Right atrium auricular region (tissue), 2 donors: ENCODE measurements at places on chromosomes 2 and 18. TPM values are rescaled to one million over a fixed set of nuclear protein-coding genes. Genes with fewer than 3 reads are reported as not detected.

Gene GAD1
- total RNA-seq = not detected

Gene TLX2
- not detected for total RNA-seq

Gene CPO
- total RNA-seq = not detected

Gene RAD51AP2
- total RNA-seq = 0.28 TPM

Gene MLPH
- total RNA-seq = 108 TPM

Gene CCDC148
- total RNA-seq = 0.20 TPM

Gene ABCB11
- 0.12 TPM for total RNA-seq

Gene CROCC2
- total RNA-seq = not detected

GRCh38 chr2:27494944-27495554, at the start of gene FNDC4:
Gene FNDC4 (minus strand): TSS chr2:27495200. CDS start chr2:27494679, 521 bp downstream.
- no peak for DNase-seq
- peak within 1 kb of the TSS; percentile 40 for H3K4me3 ChIP-seq
- no peak within 1 kb of the TSS for H3K27ac ChIP-seq
- H3K4me1 ChIP-seq = peaks cover 17% of the 10 kb centered on the region
- no peaks in the 10 kb centered on the region for H3K27me3 ChIP-seq

- H3K27ac ChIP-seq = no peak overlapping the region
- H3K36me3 ChIP-seq = peaks cover 5% of the 10 kb centered on the region
These were observed 84.0 kb downstream of the MSH2 start for GRCh38 chr2:47486841-47487497.

DNA sequence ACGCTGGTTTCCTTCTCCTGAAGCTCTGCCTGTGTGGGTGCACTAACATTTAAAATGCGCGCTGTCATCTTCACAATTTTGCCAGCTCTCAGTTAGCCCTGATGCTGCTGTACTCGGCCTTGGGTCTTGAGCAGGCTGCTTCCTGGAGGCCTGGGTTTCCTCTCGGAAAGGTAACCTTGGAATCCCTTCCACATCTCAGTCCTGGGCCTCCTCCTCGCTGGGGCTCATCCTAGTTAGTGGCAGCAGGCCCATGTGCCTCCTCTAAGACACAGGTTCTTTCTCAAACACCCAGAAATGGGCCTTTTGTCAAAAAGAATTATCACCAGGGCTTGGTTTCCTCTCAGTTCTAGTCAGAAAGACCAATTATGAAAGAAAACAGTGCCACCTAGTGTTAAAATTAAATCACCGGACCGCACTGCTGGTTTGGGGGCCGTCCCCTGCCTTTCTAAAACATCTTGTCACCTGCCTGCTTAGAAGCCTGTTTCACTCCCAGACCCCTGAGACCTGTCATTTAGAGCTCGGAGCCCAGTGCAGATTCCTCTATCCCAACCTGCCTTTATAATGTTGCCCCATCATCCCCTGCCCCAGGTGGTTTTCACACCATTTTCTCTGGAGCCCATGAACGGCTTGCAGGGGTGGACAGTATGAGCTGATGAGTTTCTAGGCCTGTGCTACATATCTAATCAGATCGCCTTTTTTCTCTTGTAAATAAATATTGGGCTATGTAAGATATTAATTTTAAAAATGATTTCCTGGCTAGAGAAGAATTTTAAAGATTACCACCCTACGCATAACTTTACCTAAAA, 42.4 kb downstream of the HK2 start:
- no peaks in the 10 kb centered on the region for H3K27me3 ChIP-seq
- no peak overlapping the region for H3K4me3 ChIP-seq
- no peaks in the 10 kb centered on the region for H3K36me3 ChIP-seq

GRCh38 chr18:41703744-41704530, 251.1 kb upstream of the PIK3C3 start:
- H3K36me3 ChIP-seq = no peaks in the 10 kb centered on the region
- H3K27me3 ChIP-seq = no peaks in the 10 kb centered on the region
- no peaks in the 10 kb centered on the region for H3K4me1 ChIP-seq
- H3K4me3 ChIP-seq = no peak overlapping the region
- DNase-seq = no peak

DNA sequence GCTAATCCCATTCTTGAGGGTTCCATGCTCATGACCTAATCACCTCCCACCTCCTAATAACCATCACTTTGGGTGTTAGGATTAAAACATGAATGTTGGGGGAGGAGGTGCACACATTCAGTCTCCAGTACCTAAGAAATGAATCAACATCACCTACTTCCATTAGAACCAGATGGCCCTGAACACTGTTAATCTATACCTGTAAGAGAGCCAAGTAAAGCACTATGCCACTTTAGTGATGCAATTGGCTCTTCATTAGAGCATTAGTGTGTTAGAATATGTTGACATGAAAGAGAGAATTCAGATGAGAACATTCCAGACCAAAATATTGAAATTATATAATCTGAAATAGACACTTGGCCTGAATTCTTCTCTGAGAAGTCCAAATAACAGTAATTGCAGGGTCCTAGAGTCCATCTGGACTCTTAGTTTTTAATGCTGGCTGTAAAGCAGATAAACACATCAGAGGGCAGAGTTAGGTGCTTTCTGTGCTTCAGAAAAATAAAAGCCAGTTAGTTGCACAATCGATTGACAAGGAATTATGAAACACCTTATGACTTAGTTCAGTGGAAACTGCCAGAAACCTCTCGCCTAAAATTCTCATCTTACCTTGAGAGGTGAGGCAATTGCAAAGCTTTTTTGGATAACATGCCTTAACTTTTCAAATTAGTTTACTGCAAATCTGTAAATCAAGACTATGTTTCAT, 923.7 kb downstream of the SLC4A3 start:
- no peak overlapping the region for H3K27ac ChIP-seq
- no peaks in the 10 kb centered on the region for H3K36me3 ChIP-seq
- no peak overlapping the region for H3K4me3 ChIP-seq
- no peaks in the 10 kb centered on the region for H3K27me3 ChIP-seq
- DNase-seq = no peak

- H3K27ac ChIP-seq = peak overlapping the region; percentile 52
- H3K4me3 ChIP-seq = peak overlapping the region; percentile 67
- H3K27me3 ChIP-seq = no peaks in the 10 kb centered on the region
- H3K36me3 ChIP-seq = no peaks in the 10 kb centered on the region
- no peaks in the 10 kb centered on the region for H3K4me1 ChIP-seq
These were observed 63.2 kb upstream of the MAPRE2 start for GRCh38 chr18:34977838-34978532.

DNA sequence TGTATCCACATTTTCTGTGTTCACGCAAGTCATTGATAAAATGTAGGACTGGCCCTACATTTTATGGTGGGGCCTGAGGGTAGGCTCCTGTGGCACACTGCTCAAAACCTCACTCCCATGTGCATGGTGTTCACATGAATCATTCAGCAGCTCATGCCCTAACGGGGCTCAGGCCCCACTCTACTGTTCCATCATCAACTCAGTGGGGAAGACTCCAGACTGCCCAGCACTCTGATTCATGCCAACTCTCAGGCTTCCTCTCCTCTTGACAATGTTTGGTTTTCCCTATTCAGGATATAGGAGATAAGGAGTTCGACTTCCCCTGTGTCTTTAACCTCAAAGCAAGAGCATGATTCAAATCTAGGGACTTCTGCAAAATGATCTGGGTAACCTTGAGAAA, 92.0 kb upstream of the BOD1L2 start:
- no peak overlapping the region for H3K4me3 ChIP-seq
- H3K27me3 ChIP-seq = no peaks in the 10 kb centered on the region
- H3K4me1 ChIP-seq = no peaks in the 10 kb centered on the region
- no peak for DNase-seq
- no peaks in the 10 kb centered on the region for H3K36me3 ChIP-seq

DNA sequence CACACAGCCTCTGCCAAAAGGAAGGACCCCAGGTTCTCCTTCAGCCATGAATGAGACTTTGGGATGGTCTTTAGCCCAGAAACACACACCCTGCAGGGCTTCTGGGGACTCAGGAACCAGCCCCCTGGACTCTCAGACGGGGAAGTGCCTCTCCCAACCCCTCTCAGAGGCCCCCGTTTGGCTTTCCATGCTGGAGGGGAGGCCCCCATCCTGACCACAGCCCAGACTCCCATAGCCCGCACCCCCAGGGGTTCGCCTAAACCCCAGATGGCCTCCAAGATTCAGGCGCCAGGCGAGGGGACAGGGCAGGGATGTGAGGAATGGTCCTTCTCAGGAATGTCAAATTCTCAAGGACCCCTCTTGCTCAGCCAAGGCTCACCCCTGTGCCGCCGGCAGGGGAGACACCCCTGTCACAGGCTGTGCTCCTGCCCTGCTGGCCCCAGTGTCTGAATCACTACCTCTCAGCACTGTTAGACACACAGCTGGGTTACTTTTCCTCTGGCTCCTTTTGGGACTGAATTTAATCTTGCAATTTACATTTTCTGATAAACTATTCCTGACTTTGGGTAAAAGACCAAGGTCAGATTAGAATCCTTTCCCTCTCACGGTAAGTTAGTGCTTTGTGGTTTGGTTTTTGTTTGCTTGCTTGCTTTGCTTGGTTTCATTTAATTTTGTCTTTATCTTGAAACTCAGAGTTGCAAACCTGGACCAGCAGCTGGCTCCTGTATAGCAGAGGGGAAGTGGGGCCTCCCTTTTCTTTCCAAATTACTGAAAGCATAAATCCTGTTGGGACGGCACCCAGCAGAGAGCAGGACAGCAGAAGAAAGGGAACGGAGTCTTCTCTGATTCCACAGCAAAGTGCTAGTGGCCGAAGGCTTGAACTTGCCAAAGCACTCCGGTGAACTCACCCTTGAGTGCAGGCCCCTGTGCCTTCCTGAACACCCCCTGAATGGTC, 198.9 kb upstream of the RAB6C start:
- H3K36me3 ChIP-seq = no peaks in the 10 kb centered on the region
- no peaks in the 10 kb centered on the region for H3K4me1 ChIP-seq
- H3K4me3 ChIP-seq = no peak overlapping the region

- H3K27ac ChIP-seq = no peak overlapping the region
- no peaks in the 10 kb centered on the region for H3K36me3 ChIP-seq
- no peaks in the 10 kb centered on the region for H3K4me1 ChIP-seq
These were observed 56.8 kb upstream of the RASGRP3 start for GRCh38 chr2:33419581-33420200.

DNA sequence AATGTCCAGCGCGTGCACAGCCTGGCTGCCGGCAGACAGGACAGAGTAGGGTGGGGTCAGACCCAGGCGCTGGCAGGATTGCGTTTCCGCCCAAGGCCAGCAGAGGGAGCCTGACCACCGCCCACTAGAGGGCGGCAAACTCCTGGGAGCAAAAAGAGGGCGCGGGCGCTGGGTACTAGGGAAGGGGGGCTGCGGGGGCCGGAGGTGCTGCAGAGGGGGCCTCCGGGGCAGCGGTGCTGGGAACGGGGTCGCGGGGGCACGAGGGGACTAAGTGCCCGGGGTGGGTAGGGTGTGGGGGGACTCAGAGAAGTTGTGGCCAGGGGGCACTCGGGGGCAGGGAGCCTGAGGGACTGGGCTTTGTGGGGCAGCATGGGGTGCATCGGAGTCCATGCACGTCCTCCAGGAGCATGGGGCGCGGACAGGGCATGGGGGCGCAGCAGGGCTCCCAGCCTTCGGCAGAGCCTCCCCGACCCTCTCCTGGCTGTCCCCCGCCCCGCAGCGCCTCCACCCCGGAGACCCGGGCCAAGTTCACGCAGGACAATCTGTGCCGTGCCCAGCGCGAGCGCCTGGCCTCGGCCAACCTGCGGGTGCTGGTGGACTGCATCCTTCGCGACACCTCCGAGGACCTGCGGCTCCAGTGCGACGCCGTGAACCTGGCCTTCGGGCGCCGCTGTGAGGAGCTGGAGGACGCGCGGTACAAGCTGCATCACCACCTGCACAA, 3.2 kb downstream of the TEKT4 start:
- no peaks in the 10 kb centered on the region for H3K4me1 ChIP-seq
- no peak overlapping the region for H3K4me3 ChIP-seq
- H3K36me3 ChIP-seq = no peaks in the 10 kb centered on the region
- DNase-seq = no peak

GRCh38 chr18:58314284-58314683, 270.3 kb downstream of the NEDD4L start:
- H3K27ac ChIP-seq = peak overlapping the region; percentile 72
- H3K27me3 ChIP-seq = no peaks in the 10 kb centered on the region
- DNase-seq = peak; percentile 90
- no peaks in the 10 kb centered on the region for H3K36me3 ChIP-seq
- no peak overlapping the region for H3K4me3 ChIP-seq
- peaks cover 67% of the 10 kb centered on the region for H3K4me1 ChIP-seq

- H3K27ac ChIP-seq = no peak overlapping the region
- H3K4me3 ChIP-seq = no peak overlapping the region
- no peaks in the 10 kb centered on the region for H3K27me3 ChIP-seq
- no peaks in the 10 kb centered on the region for H3K4me1 ChIP-seq
- no peak for DNase-seq
These were observed 6.5 kb downstream of the GKN1 start for GRCh38 chr2:68980956-68981355.

- no peak overlapping the region for H3K27ac ChIP-seq
- DNase-seq = no peak
- no peaks in the 10 kb centered on the region for H3K27me3 ChIP-seq
- H3K36me3 ChIP-seq = no peaks in the 10 kb centered on the region
- no peaks in the 10 kb centered on the region for H3K4me1 ChIP-seq
These were observed 176.3 kb downstream of the ZNF385B start for GRCh38 chr2:179685146-179685545.

GRCh38 chr2:233686928-233687327, 5.2 kb downstream of the UGT1A7 start:
- no peaks in the 10 kb centered on the region for H3K4me1 ChIP-seq
- DNase-seq = no peak
- no peaks in the 10 kb centered on the region for H3K27me3 ChIP-seq
- no peaks in the 10 kb centered on the region for H3K36me3 ChIP-seq

DNA sequence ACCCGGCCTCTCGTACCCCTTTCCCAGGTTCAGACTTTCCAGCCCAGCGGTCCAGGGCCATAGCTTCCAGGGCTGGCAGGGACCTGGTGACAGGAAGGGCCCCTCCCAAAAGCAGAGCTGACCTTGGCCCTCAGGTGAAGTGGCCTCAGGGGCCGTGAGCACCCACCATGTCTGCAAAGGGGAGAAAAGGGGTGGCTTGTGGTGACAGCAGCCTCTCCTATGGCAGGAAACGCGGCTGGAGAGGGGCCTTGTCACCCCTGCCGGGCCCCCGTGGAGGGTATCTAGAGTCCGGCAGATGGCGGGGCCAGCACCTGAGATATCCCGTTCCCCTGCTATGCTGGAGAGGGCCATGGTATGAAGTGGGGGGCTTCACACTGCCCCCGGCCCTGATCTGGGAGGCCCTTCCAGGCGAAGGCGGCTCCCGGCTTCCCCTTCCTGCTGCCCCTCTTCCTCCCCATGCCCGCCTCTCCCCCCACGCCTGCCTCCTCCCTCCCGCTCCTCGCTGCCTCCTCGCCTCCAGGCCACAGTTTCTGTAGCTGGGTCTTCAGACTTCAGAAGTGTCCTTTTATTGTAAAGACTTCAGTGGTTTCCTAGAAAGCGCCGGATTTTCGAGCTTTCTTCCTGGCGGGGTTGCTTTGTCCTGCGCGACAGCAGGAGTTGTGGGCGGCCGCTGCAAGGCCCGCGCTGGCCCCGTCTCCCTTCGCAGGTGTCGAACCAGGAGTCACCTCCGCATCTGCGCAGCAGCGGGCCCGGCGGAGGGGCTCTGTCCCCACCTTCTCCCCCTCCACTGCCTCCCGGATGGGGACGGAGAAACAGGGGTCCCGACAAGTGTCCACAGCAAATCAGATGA, 240.5 kb upstream of the MYT1L start:
- no peaks in the 10 kb centered on the region for H3K4me1 ChIP-seq
- no peaks in the 10 kb centered on the region for H3K27me3 ChIP-seq
- peak; percentile 28 for DNase-seq
- H3K36me3 ChIP-seq = no peaks in the 10 kb centered on the region
- no peak overlapping the region for H3K27ac ChIP-seq
- H3K4me3 ChIP-seq = no peak overlapping the region
